ENCODE measurements at places on chromosomes 4 and X. TPM values are rescaled to one million over a fixed set of nuclear protein-coding genes. Genes with fewer than 3 reads are reported as not detected.

SCML2 gene
- total RNA-seq = 0.38 TPM

RPA4 gene
- total RNA-seq = 0.13 TPM

SORCS2 gene
- total RNA-seq = 1.3 TPM

LINC00632 gene
- total RNA-seq = 6.4 TPM

USP17L13 gene
- total RNA-seq = not detected

VCX3B gene
- not detected for total RNA-seq

NHSL2 gene
- 2.8 TPM for total RNA-seq

DIPK2B gene
- not detected for total RNA-seq

MMRN1 gene
- not detected for total RNA-seq

SASH3 gene
- total RNA-seq = not detected

RPGR gene
- total RNA-seq = 1.6 TPM

PDLIM3 gene
- total RNA-seq = 17.8 TPM

PNCK gene
- total RNA-seq = 1.1 TPM

ZCCHC4 gene
- total RNA-seq = 3.9 TPM

TEX28 gene
- not detected for total RNA-seq
